ENCODE measurements at places on chromosomes 11 and 22.

GRCh38 chr11:118610773-118611432, 3.5 kb downstream of the PHLDB1 start:
- peak; percentile 87 for DNase-seq

DNA sequence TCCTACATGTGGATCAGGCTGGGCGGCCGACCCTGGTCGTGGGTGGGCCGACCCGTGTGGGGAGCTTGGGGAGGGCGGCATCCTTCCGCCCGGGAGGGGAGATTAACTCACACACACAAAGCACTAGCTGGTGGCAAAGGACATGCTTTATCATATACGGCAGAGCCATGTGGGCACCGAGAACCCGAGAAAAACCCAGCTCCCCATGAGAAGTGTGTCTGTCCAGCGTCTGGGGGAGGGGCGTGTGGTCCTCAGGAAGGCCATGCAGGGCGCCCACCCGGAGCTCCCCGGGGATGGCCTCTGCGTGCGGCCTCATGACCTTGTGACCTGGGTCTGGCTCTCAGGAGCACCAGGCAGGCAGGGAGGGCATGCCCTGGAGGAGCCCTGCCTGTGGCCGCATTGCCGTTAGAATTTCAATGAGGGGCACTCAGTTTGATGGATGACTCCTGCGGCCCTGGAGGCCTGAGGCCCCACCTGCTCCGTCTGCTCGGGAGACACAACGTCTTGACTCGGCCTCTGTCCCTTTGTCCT, 39.4 kb upstream of the TOLLIP start:
- DNase-seq, result no peak

- no peak for DNase-seq
These were observed 684.0 kb upstream of the CCDC90B start for GRCh38 chr11:83970061-83970671.

GRCh38 chr11:113417428-113417827, 29.8 kb downstream of the ANKK1 start:
- DNase-seq, result no peak

GRCh38 chr11:112961146-112961668, at the start of gene NCAM1:
NCAM1 (plus strand) TSS chr11:112961420.
- DNase-seq, result no peak

DNA sequence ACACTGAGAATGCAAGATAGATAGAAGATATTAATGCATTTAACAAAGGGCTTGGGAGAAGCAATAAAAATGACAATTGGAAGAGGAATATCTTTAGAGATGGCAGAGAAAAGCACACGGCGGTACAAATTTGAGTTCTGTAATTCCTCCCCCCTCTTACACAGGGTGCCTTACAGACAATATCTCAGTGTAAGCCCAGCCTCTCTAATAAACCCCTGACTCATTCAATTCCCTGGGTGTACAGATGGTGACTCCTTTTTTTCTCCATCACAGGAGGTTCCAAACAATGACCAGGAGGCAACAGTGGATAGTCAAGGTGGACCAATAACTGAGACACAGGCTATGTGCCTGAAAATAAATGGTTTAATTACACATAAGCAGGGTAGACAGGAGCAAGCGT, 598.6 kb downstream of the OPCML start:
- DNase-seq, result no peak

DNA sequence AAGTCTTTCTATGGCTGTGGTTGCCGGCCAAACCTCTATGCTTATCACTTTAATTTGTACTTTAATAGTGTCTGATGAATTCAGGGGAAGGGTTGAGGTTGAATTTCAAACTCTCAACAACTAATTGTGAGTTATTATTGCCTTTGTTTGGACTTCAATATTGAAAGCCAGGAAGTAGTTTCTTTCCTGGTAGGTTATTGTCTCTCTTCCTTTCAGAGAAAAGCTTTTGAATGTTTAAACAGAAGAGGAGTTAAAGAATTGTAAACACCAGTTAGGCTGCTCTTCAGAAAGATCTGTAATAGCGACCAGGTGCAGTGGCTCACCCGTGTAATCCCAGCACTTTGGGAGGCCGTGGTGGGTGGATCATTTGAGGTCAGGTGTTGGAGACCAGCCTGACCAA, 22.2 kb downstream of the NNMT start:
- DNase-seq, result no peak

DNA sequence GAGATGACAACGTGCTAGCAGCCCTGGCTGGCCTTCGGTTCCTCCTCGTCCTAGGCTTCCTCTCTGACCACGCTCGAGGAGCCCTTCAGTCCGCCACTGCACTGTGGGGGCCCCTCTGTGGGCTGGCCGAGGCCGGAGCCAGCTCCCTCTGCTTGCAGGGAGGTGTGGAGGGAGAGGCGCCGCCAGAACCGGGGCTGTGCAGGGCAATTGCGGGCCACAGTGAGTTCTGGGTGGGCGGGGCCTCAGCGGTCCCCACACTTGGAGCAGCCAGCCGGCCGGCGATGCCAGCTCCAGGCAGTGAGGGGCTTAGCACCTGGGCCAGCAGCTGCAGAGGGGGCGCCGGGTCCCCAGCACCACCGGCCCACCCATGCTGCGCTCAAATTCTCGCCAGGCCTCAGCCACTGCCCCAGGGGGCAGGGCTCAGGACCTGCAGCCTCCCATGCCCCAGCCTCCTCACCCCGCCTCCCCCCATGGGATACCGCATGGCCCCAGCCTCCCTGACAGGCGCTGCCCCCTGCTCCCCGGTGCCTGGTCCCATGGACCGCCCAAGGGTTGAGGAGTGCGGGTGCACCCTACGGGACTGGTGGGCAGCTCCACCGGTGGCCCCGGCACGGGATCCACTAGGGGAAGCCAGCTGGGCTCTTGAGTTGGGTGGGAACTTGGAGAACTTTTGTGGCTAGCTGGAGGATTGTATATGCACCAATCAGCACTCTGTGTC, 399.4 kb downstream of the LUZP2 start:
- DNase-seq, result no peak

DNA sequence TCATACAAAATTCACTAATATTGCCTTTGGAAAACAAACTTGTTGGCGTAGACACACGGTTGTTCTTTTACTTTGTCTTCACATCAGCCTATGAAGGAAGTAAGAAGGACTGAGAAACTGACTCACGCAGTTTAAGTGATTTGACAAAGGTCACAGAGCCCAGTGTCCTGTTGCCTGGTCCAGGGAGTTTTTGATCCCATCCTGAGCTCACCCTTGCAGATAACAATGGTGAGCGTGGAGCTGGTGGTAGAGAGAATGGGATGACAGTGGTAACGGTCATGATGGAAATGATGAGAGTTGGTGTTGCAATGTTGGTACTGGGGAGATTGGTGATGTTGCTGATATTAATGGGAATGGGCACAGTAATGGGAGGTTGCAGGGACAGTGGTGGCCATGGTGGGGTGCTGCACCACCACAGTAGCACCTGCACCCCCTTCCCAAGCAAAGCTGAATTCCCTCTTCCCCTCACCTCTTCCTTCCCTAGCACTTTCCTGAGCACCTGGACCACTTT, 22.0 kb downstream of the CREB3L1 start:
- no peak for DNase-seq

DNA sequence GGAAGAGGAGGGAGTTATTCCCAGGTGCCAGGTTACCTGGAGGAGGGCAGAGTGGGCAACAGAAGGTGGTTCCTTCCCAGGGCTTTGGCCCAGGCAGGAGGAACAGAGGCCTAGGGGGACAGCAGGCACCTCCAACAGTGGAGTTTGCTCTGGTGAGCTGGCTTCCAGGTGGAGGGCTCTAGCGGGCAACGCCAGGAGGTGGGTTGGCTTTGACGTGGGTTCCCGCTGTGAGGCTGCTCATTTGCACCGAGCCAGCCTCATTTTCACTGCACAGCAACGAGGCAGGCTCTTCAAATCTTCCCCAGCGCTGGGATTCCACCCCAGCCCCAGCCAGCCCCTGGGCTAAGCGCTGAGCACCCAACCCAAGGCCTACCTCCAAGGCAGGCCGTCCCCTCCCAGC, 8.1 kb downstream of the IGSF9B start:
- DNase-seq, result no peak

DNA sequence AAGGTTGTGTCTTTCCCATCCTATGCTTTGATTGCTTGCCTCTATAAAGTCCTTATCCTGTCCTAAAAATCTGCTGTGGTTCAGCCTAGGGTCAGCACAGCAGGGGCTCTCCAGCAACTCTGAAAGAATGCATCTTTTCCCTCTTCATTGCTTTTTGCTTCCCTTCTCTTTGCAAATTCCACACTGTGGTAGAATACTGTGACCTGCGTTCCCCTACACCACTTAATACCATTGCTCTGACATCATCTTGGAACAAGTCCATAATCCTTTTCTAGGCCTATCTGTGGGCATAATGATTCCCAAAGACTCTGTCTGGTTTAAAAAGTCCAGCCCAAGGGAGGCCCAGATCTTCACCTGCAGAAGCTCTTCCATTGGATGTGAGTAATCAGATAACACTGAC, 177.7 kb downstream of the NAV2 start:
- no peak for DNase-seq

- no peak for DNase-seq
These were observed 11.9 kb downstream of the CHID1 start for GRCh38 chr11:898540-899190.

DNA sequence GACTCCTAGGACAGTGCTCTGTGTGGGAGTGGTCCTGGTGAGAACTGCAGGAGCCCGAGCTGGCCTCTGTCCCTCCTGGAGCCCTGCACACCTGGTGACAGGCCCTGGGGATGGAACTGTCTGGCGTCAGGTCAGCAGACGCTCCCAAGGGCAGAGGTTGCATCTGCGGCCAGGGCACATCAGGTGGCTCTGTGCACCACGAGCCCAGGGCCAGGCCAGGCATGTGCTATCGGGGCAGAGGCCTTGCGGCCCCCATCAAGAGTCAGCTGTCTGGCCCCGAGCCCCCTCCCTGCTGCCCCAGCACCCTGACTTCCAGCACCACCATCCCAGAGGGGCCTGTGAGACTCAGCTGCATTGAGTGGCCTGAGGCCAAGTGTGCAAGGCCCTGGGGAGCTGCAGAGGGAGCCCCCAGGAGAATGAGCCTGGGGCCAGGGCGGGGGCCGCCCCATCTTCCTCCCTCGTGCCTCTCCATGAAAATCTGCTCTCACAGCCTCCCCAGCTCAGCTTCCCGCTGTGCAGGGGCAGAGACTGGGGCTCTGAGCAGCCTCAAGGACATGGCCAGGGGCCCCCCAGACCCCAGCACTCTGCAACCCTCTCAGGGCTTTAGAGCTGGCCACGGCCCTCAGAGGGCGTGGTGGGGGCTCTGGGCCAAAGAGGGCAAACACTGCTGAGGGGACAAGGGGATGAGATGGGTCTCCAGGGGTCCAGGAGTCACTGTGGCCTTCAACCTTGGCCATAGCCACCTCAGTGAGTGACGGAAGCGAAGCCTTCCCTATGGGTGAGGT, 56.4 kb downstream of the RTL6 start:
- no peak for DNase-seq

GRCh38 chr22:19810381-19811201, 44.1 kb downstream of the GNB1L start:
- DNase-seq, result no peak

DNA sequence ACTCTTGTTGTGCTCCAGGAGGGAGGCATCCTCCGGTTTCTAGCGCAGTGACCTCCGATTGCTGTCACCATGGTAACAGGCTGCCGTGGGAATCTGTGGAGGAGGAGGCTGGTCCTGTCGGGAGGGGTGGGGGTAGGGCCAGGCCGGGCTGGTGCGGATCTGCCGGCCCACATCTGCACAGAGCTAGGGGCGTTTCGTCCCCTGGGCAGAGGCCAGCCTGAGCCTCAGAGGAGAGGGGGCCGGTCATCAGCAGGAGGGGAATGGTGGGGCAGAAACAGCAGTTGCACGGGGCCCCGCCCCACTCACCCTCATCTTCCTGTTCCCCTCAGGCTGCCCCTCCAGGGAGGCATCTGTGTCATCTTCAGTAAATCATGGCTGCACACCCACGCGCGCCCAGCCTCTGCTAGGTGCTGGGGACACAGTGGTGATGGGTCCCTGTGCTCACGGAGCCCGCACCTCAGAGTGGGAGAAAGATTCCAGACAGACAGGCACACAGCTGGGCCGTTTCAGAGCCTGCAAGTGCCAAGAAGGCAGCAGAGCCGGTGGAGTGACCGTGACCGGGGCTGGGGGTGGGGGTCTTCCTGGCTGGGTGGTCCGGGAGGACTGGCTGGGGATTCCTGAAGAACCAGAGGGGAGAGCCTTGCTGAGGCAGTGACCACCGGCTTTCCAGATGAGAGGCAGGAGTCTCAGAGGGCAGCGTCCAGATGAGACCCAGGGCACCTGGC, 120.5 kb downstream of the CACNA1I start:
- peak; percentile 44 for DNase-seq

GRCh38 chr11:86625981-86626380, 46.4 kb downstream of the ME3 start:
- no peak for DNase-seq

GRCh38 chr11:46159680-46160079, 38.4 kb upstream of the PHF21A start:
- no peak for DNase-seq

DNA sequence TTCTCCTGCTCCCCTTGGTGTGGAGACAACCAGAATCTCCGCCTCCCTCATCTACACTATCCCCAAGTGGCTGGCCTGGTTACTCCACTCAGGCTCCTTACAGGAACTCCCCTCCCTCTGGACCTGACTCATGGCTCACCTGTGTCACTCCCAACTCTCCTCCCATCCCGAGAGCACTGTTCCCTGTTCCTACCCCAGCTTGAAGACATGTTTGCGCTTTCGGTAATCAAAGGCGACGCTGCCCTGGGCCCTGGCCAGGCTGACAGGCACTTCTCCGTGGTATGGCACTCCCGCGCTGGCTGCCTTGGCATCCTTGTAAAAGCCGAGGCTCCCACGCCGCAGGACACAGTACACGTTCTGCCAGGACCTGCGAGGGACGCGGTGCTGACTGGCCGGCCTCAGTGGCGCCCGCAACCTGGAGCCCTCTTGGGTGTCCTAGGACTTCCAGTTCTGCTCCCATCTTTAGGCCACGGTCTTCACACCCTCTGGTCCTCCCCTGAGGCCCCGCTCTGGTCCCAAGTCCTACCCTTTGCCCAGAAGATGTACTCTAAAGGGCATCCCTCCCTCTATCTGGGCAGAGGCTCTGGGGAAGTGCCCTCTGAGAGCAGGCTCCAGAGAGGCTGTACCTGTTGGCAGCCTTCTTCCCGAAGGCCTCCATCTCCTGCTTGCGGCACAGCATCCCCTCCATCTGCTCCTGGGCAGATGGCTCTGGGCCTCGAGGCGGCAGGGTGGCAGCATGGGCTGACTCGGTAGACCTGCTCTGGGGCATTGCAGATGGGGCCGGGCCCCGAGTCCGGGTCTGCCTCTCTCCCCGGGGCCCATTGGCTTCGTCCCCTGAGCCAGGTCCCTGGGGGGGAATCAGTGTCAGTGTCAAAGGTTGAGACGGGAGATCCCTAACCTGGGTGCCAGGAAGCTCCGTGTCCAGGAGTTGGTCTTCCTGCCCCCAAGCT, 9.4 kb upstream of the RBM4B start:
- DNase-seq, result no peak
